ENCODE measurements at places on chromosomes 2 and 18. TPM values are rescaled to one million over a fixed set of nuclear protein-coding genes. Genes with fewer than 3 reads are reported as not detected.

Gene RRM2
- 294 TPM for total RNA-seq

Gene KIAA2012
- total RNA-seq, result not detected

Gene CFAP221
- total RNA-seq, result not detected

Gene FEV
- not detected for total RNA-seq

Gene SPDYA
- 0.87 TPM for total RNA-seq

Gene TOGARAM2
- total RNA-seq, result 0.44 TPM

Gene FZD7
- total RNA-seq, result 38.1 TPM

Gene CD8A
- 0.41 TPM for total RNA-seq

Gene CCDC68
- total RNA-seq, result 0.41 TPM

Gene FIGN
- 19.5 TPM for total RNA-seq

Gene CFAP210
- 0.23 TPM for total RNA-seq

Gene POTEF
- 7.2 TPM for total RNA-seq

Gene GREB1L
- total RNA-seq, result 11.0 TPM

Gene MFSD2B
- total RNA-seq, result 0.23 TPM

Gene LRRC30
- total RNA-seq, result not detected

Gene SLC11A1
- total RNA-seq, result 0.31 TPM

Gene XRCC5
- total RNA-seq, result 322 TPM

Gene GKN1
- not detected for total RNA-seq

Gene TNFRSF11A
- total RNA-seq, result 14.1 TPM

Gene SCG2
- 1.7 TPM for total RNA-seq

Gene C2orf92
- total RNA-seq, result 6.0 TPM

Gene NOL4
- total RNA-seq, result 1.1 TPM

Gene IL36G
- total RNA-seq, result not detected

Gene MERTK
- 14.5 TPM for total RNA-seq

Gene MSTN
- not detected for total RNA-seq

Gene CAPN14
- total RNA-seq, result 0.05 TPM

Gene RGPD4
- total RNA-seq, result not detected

Gene GLS
- 93.9 TPM for total RNA-seq

Gene SDC1
- total RNA-seq, result 93.0 TPM

Gene CTLA4
- total RNA-seq, result 0.08 TPM

Gene SERPINB10
- total RNA-seq, result not detected

Gene CDCA7
- total RNA-seq, result 60.5 TPM

Gene TMEM127
- 63.1 TPM for total RNA-seq

Gene HOXD10
- total RNA-seq, result not detected

Gene SP140
- 1.1 TPM for total RNA-seq

Gene ARHGEF4
- total RNA-seq, result 0.80 TPM

Gene ACTG2
- total RNA-seq, result 0.23 TPM

Gene GALNT3
- total RNA-seq, result 0.10 TPM

Gene SCN9A
- total RNA-seq, result 0.10 TPM

Gene SIX2
- total RNA-seq, result 0.51 TPM

Gene GPR75
- total RNA-seq, result 2.5 TPM

Gene DCDC2C
- not detected for total RNA-seq

Data from Panc1 (cell line).